Activated CD4-positive, alpha-beta T cell treated with anti-CD3 and anti-CD28 coated beads for 36 hours (primary cell): ENCODE measurements at places on chromosomes 1 and 21.

- H3K27me3 ChIP-seq: peaks cover 2% of the 10 kb centered on the region
- DNase-seq: no peak
These were observed 221.9 kb downstream of the GIPC2 start for GRCh38 chr1:78267513-78268218.

DNA sequence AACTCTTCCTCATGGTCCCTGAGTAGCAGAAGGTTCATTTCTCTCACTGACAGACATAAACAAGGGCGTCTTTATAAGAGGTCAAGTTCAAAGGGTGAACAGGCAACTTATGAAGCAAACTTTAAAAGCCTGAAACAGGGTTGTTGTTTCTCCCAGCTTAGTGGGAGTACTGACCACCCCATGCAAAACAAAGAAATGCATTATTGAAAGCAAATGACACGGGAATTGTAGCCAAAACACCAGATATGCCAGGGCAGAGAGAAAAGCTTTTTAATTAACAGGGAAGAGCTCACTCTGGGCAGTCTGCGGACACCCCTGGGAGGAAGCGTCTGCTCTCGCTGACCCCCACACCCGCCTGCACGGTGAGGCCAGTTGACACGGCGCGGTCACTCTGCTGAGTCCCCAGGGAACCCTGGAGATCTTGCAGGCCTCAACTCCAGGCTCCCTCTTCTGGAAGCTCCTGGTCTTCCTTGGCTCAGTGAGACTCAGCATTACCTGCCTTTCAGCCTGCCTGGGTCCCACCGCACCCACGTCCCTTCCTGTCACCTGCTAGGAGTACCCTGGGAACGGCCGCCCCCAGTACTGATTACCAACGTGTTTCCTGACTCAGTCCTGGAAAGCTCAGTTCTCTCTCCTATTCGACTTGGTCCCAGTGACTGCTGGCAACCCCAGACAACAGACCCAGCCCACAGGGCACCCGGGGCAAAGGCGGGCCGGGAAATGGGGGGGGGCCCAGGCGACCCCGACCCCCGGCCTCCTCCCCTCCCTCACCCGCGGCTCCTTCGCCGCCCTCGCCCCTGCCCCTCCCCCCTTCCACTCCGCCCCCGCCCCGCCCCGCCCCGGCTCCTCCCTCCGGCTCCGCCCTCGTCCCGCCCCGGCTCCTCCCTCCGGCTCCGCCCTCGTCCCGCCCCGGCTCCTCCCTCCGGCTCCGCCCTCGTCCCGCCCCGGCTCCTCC is 972 bp downstream of the CFAP410 start:
- peak; percentile 64 for DNase-seq
- peaks cover 18% of the 10 kb centered on the region for H3K4me1 ChIP-seq
- H3K4me3 ChIP-seq: peak overlapping the region; percentile 13
- H3K36me3 ChIP-seq: peaks cover 2% of the 10 kb centered on the region
- H3K27me3 ChIP-seq: no peaks in the 10 kb centered on the region

DNA sequence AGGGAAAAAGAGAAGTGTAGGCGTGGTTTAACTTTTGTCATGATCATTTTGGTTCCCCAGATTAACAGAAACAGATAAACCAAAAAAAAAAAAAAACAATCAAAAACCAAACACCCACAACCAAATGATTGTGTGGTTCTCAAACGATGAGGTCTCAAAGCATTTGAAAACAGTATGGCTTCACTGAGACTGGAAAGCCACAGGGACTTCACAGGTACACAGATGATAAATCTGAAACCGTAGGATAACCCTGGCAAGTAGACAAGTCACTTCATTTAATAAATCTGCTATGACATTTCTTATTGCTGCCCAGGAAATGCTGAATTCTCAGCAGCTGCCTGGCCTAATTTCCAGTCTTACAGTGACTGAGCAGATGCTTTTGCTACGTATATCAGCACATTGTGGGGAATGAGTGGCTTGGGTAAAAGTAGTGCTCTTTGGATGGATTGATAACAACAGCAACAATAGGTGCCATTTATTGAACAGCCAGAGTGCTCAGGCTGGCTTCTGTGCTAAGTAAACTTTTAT is 6.1 kb downstream of the ST6GALNAC3 start:
- no peak overlapping the region for H3K4me3 ChIP-seq
- DNase-seq: no peak
- H3K27ac ChIP-seq: no peak overlapping the region

DNA sequence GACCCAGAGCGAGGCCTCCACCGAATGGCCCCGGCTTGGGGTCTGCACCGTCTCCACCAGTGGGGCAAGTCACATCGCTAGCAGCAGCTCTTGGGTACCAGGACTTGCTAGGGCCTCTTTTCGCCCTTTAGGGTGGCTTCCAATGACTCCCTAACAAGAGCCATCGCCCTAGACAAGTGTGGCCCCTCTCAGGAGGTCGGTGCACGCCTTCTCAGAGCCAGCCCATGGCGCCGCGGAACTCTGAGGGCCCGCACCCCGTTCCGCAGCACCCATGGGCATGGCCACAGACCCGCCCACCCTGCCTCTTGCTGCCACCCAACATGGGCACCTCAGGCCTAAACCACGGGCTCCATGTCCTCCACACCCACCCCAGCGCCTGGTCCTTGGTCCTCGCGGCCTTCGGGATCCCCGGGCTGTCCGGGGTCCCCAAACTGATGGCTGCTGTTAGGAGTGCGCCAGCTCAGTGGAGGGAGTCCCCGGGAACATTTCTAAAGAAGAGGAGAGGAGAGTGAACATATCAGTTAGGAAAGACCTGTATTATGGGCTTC is 3.2 kb upstream of the CACNA1S start:
- no peaks in the 10 kb centered on the region for H3K27me3 ChIP-seq
- no peak for DNase-seq
- peaks cover 4% of the 10 kb centered on the region for H3K4me1 ChIP-seq
- H3K4me3 ChIP-seq: no peak overlapping the region
- H3K27ac ChIP-seq: no peak overlapping the region

GRCh38 chr1:230427094-230427876 is 1.2 kb upstream of the PGBD5 start:
- peaks cover 51% of the 10 kb centered on the region for H3K27me3 ChIP-seq
- H3K27ac ChIP-seq: no peak overlapping the region
- H3K36me3 ChIP-seq: no peaks in the 10 kb centered on the region
- peaks cover 7% of the 10 kb centered on the region for H3K4me1 ChIP-seq
- no peak for DNase-seq

DNA sequence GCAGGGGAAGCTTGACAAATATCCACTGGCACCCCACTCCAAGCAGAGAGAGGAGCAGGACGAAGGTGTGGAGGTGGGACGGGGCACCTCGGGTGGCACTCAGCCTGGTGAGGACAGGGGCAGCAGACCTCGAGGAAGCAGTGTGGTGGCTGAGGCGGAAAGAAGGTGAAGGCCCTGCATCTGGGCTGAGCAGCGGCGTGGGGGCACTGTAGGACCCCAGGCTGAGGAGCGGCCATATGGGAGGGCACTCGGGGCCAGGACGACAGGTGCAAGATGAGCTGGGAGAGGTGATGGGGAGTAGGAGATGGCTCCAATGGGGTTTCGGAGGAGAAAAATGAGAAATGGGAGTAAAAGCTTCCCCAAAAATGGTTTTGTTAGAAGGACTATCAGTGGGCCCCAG is 224.9 kb downstream of the TRABD2B start:
- no peak for DNase-seq
- no peaks in the 10 kb centered on the region for H3K27me3 ChIP-seq
- H3K27ac ChIP-seq: no peak overlapping the region
- H3K4me3 ChIP-seq: no peak overlapping the region
- H3K36me3 ChIP-seq: no peaks in the 10 kb centered on the region

DNA sequence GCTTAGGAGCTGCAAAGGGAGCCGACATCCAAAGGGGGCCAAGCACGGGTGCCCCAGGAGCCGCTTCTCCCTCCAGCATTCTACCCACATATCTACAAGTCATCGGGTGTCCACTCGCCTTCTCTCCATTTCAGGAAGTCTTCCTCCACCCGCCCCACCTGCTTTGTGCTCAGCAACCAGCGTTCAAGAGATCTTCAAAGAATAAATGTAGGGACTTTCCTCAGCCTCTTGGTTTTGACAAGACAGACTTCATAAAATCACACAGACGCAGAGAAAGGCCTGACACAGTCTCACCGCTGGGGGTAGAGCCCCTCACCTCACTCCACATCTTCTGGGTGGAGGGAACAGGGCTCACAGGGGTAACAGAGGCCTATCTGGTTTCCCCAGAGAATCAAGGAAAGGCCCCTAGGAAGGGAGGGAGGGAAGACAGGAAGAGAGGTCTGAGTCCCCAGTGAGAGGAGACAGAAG is 49.5 kb downstream of the SSBP3 start:
- DNase-seq: peak; percentile 66
- no peaks in the 10 kb centered on the region for H3K27me3 ChIP-seq
- peak overlapping the region; percentile 95 for H3K27ac ChIP-seq
- H3K4me3 ChIP-seq: peak overlapping the region; percentile 77
- H3K36me3 ChIP-seq: peaks cover 8% of the 10 kb centered on the region

GRCh38 chr1:208154679-208155642 is 89.2 kb downstream of the PLXNA2 start:
- DNase-seq: no peak
- no peaks in the 10 kb centered on the region for H3K36me3 ChIP-seq
- no peak overlapping the region for H3K4me3 ChIP-seq

DNA sequence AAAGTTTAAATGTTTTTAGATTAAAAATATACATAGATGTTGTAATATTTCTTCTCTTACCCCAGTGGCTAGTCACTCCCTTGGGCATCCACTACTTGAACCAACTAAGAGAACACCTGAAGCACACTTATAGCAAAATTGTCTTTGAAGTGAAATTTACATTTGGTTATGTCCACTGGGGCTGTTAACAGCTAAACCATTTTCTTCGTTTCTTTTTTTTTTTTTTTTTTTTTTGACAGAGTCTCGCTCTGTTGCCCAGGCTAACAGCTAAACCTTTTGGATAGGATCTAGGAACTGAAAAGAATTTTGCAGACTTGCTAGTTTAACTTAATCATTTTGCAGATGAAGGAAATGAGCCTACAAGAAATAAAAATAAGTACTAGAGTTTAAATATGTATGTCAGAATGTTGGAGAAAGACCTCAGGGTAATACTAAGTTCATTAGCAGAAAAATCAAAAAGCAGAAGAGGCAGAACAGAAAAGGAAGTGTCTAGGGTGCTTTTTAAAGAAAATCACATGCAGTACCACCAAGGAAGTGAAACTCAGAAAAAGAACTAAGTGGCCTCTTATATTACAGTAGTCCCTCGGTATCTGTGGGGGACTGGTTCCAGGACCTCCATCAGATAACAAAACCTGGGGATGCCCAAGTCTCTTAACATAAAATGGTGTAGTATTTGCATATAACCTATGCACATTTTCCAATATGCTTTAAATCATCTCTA is 11.8 kb downstream of the DRAM2 start:
- peak overlapping the region; percentile 10 for H3K27ac ChIP-seq
- peaks cover 27% of the 10 kb centered on the region for H3K4me1 ChIP-seq
- peaks cover 43% of the 10 kb centered on the region for H3K36me3 ChIP-seq
- no peak overlapping the region for H3K4me3 ChIP-seq
- no peaks in the 10 kb centered on the region for H3K27me3 ChIP-seq
- DNase-seq: no peak

DNA sequence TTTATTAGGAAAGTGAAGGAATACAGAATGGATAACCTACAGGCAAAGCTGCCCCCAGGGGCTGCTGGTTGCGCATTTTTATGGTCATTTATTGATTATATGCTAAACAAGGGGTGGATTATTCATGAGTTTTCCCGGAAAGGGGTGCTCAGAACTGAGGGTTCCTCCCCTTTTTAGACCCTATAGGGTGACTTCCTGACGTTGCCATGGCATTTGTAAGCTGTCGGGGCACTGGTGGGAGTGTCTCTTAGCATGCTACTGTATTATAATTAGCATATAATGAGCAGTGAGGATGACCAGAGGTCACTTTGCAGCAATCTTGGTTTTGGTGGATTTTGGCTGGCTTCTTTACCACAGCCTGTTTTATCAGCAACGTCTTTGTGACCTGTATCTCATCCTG is 5.9 kb upstream of the ASAP3 start:
- no peak for DNase-seq
- H3K4me3 ChIP-seq: no peak overlapping the region
- H3K4me1 ChIP-seq: peaks cover 3% of the 10 kb centered on the region
- H3K27me3 ChIP-seq: no peaks in the 10 kb centered on the region

DNA sequence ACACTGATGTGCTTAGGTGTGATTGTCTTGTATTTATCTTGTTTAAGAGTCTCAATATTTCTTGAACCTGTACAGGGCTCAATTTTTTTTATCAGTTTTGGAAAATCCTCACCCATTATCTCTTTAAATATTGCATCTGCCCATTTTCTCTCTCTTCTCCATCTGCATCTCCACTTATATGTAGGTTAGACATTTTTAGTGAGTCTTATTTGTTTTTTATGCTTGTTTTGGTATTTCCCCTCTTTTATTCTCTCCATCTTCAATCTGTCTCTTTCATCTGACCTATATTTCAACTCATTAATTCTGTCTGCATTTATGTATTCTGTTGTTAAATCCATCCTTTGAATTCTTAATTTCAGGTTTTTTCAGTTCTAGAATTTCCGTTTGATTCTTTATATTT is 32.9 kb upstream of the SHCBP1L start:
- no peak overlapping the region for H3K4me3 ChIP-seq
- H3K36me3 ChIP-seq: no peaks in the 10 kb centered on the region
- no peak for DNase-seq
- H3K27me3 ChIP-seq: peaks cover 21% of the 10 kb centered on the region

DNA sequence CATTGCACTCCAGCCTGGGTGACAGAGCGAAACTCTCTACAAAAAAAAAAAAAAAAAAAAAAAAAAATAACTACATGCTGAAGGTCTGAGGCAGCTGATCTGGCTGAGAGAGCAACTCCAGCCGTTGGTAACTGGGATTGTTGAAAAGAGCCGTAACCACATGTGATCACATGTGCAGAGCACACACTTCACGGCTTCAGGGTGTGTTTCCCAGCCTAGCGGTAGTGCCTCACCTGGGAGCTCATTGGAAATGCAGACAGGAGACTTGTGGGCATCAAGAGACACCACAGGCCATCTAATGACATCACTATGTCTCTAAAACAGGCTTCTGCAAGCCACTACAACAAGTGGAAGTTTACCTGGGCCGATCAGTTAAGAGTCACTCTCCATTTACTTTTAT is 11.8 kb upstream of the OTUD7B start:
- H3K4me3 ChIP-seq: no peak overlapping the region
- no peaks in the 10 kb centered on the region for H3K4me1 ChIP-seq
- H3K27ac ChIP-seq: no peak overlapping the region
- no peak for DNase-seq

GRCh38 chr1:207848234-207848633 is 62.7 kb downstream of the CD34 start:
- peak overlapping the region; percentile 87 for H3K27ac ChIP-seq
- H3K4me1 ChIP-seq: peaks cover 74% of the 10 kb centered on the region
- peaks cover 26% of the 10 kb centered on the region for H3K36me3 ChIP-seq
